ENCODE measurements at places on chromosomes 4 and X. TPM values are rescaled to one million over a fixed set of nuclear protein-coding genes. Genes with fewer than 3 reads are reported as not detected.
A peak's percentile ranks its signal among the peaks of the same experiment; 100 is the strongest.

Gene ATP2B3
- not detected for total RNA-seq

Gene LRRC66
- total RNA-seq, result not detected

Gene H2BW2
- not detected for total RNA-seq

Gene FAM184B
- not detected for total RNA-seq

Gene XAGE2
- total RNA-seq, result not detected

Gene BCLAF3
- 5.3 TPM for total RNA-seq

Gene RNF212
- total RNA-seq, result not detected

GRCh38 chrX:109294097-109294814 is 187.6 kb downstream of the GUCY2F start:
- no peak for DNase-seq

DNA sequence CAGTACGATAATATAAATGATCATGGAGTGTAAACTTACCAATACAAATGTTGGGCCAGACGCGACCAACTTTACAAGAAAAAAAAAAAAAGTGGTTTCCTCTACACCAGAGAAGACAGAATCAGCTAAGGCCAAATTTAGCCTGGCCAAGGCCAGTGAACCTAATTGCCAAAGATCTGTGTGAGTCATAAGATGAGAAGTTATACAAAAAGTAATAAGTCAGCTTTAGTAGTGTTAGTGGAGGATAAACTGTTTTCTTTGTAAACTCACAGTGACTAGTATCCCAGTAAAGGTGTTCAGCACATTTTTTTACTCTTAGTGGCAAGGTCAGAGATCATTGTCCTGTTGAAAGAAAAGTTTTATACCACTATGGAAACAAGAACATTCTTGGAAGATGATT is 531.4 kb upstream of the TECRL start:
- DNase-seq, result no peak

- no peak for DNase-seq
These were observed 28.2 kb upstream of the CENPU start for GRCh38 chr4:184762100-184762499.

- DNase-seq, result no peak
These were observed 27.5 kb downstream of the OR13H1 start for GRCh38 chrX:131571348-131571747.

DNA sequence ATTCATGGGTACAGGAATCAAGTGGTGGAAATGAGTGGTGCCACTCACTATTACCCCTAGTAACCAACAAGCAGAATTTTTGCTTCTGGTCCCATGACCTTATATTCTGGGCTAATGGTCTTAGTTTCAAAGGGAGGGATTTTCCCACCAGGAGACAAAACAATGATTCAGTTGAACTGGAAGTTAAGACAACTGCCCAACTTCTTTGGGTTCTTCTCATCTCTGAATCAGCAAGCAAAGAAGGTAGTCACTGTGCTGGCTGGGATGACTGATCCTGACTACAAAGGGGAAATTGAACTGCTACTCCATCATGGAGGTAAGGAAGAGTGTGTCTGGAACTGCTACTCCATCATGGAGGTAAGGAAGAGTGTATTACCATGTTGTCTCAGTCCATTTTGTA is 87.2 kb downstream of the IL13RA2 start:
- DNase-seq, result peak; percentile 34

DNA sequence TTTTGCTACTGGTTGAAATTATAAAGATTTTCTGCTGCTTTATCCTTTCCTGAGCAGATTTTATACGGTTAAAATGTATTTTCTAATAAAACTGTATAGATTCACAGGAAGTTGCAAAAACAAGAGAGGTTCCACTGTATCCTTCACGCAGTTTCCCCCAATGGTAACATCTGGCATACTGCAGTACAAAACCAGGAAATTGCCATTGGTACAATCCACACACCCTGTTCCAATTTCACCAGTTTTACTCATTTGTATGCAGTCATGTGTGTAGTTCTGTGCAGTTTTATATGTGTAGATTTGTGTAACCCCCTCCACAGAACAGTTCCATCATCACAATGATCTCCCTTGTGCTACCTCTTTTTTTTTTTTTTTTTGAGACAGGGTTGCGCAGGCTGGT is 20.0 kb downstream of the DDX3X start:
- no peak for DNase-seq

- no peak for DNase-seq
These were observed 224.3 kb downstream of the DCLK2 start for GRCh38 chr4:150302553-150302952.

DNA sequence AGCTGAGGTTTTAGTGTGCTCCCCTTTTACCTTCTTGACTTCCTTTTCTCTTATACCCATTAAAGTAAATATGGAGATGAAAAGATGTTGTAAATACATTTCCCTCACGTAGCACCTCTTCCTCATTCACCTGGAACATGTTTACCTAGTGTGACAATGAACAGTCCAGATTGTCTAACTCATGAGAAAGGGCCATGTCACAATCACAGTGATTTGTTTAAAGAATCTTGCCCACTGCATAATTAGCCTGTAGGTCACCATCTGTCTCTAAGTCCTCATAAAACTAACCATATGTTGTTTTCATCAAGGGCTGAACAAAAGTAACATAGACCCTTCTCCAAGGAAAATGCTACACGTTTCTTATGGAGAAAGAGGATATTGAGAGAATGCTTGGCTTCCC is 85.7 kb downstream of the TSPAN5 start:
- no peak for DNase-seq

DNA sequence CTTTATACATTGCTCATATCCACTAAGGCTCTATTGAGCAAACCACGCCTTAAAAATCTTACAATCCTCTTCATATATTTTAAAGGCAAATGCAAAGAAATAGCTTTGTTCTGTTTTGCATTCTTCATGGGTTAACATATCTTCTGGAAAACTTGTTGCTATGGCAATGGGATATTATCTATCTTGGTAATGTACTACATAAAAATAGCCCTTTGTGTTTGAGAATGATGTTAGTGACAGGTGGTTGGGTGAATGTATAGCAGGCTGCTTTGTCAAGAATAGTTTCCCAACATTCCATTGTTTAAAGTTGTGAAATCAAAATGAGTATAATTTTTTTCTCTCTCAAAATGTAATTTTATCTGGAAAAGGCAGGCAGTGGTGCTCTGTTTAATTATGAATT is 16.8 kb downstream of the REPS2 start:
- DNase-seq, result no peak

DNA sequence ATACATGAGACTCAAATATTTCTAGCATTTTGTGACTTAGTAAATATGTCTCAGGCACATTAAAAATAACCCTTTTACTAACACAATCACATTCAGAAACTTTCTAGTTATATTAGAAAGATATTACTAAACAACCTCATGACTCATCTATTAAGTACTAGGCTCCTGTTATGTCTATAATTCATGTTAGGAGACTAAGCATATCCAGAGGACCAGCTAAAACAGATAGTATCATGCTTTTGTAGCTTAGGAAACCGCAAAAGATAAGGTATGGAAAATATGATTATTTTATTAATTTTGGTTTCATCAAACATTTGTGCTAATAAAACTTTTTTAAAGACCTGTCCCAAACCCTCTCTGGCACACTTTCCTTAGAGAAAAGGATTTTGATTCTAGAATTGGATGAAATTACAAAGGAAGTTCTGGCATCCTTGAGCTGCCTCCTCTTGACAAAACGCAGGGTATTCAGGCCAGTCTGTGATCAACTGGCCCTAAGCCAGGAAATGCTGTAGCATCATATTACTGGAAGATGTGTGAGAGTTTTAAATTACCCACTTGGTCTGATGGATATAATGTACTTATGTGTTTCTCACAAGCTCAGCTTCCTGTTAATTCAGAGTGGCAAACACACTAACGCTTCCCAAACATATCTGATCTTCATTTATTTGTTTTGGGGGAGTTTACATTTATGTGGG is 60.4 kb downstream of the NRK start:
- no peak for DNase-seq

DNA sequence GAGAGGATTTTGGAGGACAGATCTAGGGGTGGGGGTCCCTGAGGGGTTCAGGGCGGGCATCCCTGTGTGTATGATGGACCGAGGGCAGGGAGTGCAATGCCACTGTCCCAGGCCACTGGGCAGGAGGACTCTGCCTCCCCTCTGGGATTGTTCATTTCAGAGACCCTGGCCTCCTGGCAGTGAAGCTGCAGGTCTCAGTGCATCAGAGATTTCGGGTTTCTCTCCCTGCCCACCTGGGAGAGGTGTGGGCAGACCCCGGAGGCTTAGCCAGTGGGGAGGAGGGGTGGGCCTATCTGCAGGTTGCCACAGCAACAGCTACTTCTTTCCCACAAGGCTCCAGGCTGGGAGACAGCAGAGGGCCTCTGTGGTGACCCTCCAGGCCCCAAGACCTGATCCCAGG is 80.1 kb upstream of the LRPAP1 start:
- DNase-seq, result no peak

GRCh38 chr4:18075823-18076433 is 54.4 kb upstream of the LCORL start:
- DNase-seq, result peak; percentile 56
